ENCODE measurements at places on chromosomes 16 and 17.

DNA sequence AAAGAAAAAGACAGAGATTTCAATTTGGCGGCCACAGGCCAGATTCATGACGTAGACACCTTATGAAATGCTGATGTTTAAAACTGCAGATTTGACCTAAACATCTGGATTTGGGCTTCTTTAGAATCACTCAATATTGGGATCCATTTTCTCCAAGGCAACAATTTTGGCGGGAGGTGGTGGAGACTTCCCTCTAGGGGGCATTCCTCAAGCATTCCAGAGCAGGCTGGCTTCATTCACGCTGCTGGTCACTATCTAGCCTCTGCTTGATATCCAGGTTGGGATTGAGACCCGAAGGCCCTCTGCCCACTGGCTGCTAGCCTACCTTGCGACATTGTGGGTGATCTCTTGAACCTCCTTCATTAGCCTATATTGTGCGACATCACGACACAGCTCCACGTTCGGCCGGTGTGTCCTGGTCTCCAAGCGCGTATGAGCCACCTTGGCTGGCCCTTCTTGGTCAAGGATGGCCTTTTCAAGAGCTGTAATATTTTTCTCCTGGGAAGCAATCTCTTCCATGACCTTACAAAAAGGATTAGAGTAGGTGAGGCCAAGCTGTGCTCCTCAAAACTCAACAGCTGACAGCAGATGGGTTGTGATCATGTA, 24.5 kb downstream of the FBXO39 start:
- no peak for DNase-seq

DNA sequence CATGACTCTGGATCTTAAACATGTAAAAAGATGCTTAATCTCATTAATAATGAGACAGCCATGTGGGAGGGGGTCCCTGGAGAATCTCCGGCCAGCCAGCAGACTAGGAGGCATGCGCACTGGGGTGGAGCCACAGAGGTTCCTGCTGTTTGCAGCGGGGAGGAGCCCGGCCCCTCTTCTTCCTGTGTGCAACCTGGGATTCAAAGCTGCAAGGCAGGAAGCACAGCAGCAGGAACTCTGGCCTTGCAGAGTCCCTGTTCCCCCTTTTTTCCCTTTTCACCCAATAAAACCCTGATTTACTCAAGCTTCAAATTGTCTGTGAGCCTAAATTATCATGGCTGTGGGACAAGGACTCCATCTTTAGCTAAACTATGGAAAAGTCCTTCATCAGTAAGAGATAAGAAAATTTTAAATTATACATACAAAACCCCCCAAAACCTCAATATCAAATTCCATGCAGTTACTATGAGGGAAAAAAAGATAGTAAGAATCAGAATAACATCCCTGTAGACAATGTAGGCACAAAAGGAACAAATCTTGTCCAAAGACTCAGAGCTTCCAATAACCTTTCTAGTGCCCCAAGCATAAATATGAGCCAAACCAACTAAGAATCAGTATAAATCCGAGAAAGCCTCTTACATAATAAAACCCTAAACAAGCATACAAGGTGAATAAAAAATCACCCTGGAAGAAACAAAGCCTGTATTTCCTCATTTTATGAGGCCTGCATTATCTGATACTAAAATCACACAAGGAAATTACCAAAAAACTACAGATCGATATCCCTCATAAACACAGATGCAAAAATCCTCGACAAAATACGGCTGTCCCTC, 12.1 kb downstream of the CFDP1 start:
- DNase-seq, result peak; percentile 60

DNA sequence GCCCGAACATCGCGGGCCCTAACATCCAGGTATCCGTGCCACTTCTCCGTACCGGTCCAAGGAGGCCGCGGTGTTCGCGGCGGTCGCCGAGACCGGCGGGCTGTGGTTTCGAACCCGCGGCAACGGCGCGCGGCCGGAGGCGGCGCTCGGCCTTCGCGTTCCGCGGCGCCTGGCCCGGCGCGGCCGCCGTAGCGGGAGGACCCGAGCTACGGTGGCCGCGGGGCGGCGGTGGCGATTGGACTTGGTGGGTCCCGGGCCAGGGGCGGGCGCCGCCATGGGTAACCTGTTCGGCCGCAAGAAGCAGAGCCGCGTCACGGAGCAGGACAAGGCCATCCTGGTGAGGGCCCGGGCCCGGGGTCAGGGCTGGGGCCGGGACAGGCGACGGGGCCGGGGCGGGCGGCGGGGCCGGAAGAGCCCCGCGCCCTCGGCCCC, at the start of gene CHMP6:
Gene CHMP6, plus strand, starts transcription at position 197 of the 432 bp plus-strand sequence. Its CDS starts 78 bp downstream, at position 275.
- peak; percentile 71 for DNase-seq

DNA sequence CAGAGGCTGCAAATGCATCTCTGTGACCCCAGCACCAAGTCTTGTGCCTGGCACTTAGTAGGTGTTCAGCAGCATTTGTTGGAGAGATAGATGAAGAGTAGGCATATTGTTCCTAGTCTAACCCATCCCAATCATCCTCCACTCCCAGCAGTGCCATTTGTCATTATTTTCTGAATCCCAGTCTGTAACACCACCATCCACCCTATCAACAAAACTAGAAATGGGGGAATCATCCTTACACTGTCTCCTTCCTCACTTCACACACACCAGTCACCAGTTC, 95.9 kb upstream of the TBX2 start:
- DNase-seq, result no peak

DNA sequence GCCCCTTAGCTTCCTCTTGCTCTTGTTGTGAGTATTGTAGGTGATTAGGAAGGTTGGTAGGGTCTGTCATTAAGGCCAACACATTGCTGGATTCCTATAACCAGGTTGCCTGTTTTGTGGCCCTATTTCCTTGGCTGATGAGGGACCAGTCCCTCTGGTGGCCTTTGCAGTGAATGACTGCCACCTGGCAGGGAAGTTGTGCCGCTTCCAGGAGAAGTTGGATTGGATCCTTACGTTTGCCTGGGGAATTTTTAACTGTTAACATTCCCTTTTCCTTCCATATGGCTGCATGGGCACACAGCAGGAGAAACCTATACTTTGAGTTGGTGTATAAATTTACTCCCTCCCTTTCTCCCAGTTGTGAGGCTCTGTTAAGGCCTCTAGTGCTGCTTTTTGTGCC, 32.4 kb downstream of the LCMT1 start:
- DNase-seq, result no peak

- no peak for DNase-seq
Measured at GRCh38 chr16:80656711-80657150, 115.9 kb downstream of the DYNLRB2 start.

- no peak for DNase-seq
Measured at GRCh38 chr17:51673070-51673469, 412.7 kb downstream of the UTP18 start.

DNA sequence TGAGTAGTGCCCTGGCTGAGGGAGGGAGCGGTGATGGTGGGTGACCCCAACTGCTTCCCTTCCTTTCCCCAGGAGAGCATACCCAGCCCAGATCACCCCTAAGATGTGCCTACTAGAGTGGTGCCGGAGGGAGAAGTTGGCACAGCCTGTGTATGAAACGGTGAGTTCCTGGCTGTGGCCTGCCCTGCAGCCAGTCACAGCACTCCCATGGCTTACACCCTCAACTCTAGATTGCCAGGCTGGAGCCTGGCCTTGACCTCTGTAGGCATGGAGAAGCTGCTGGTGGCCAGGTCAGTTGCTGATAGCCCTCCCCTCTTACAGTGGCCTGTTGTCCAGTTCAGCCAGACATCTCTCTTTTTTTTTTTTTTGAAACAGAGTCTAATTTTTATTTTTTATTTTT, 8.6 kb upstream of the NFATC3 start:
- DNase-seq, result no peak

GRCh38 chr16:90070440-90070839, 6.7 kb downstream of the PRDM7 start:
- DNase-seq, result no peak

- peak; percentile 26 for DNase-seq
Measured at GRCh38 chr16:23724096-23724784, 11.2 kb upstream of the ERN2 start.

DNA sequence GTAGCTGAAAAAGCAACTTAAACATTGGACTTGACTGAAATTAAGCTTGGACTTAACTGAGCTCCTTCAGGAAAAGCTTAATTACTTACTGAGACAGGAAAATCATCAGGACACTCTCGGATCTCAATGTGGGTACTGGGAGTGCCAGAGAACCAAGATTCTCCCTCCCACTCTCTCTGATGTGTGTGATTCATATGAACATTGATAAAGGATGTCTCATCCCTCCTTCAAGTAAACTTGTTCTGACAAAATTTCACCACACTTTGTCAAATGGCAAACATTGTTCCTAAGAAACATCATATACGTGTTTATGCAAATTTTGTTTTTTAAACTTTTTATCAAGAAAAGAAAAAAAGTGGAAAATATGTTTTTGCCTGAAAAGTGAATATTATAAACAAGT, 4.1 kb upstream of the SLFN5 start:
- peak; percentile 84 for DNase-seq

DNA sequence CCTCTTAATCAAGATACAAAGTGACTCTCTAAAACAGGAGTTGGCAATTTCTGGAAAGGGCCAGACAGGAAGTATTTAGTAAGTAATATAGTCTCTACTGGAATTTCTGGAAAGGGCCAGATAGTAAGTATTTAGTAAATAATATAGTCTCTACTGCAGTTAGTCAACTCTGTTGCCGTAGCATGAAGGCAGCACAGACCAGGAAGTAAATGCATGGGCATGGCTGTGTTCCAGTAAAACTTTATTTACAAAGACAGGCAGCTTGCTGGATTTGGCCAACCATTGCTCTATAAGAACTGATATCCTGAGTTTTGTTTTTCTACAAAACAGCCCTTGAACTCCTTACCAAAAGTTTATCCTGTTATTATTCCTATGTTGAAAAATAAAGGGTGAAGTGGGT, 16.9 kb downstream of the LDAF1 start:
- DNase-seq, result no peak

DNA sequence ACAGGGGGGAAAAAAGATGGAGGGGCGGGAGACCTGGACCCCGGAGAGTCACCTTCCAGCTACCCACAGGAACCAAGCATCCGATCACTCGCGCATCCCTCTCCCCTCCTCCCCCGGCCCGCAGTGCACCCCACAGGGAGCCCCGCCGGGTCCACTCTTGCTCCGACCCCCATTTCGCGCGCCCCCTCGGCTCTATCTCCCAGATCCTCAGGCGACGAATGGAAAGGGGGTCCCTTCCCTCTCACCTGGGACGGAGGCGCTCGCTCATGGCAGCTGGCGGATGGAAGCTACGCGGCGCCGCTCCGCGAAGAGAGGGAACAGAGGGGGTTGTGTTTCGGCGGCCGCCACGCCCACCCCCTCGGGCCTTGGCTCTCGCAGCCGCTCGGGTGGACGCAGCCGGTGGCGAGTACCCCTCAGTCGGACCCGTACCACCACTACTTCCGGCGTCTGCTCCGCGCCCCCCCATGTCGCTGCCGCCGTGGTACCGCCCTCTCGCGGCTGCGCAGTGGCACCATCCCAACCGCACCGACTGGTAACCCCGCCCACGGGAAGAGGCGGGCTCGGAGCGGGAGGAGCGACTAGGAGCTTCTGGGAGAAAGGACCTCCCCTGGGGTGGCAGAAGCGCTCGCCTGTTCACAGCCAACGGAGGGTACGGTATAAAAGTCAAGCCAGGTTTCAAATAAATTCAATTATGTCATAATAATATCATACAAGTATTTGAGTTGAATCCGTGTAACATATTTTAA, 29.7 kb downstream of the CPSF4L start:
- peak; percentile 93 for DNase-seq

- peak; percentile 79 for DNase-seq
Measured at GRCh38 chr17:37301288-37301687, 74.5 kb upstream of the C17orf78 start.

- no peak for DNase-seq
Measured at GRCh38 chr17:10748531-10749181, 18.8 kb upstream of the TMEM220 start.

DNA sequence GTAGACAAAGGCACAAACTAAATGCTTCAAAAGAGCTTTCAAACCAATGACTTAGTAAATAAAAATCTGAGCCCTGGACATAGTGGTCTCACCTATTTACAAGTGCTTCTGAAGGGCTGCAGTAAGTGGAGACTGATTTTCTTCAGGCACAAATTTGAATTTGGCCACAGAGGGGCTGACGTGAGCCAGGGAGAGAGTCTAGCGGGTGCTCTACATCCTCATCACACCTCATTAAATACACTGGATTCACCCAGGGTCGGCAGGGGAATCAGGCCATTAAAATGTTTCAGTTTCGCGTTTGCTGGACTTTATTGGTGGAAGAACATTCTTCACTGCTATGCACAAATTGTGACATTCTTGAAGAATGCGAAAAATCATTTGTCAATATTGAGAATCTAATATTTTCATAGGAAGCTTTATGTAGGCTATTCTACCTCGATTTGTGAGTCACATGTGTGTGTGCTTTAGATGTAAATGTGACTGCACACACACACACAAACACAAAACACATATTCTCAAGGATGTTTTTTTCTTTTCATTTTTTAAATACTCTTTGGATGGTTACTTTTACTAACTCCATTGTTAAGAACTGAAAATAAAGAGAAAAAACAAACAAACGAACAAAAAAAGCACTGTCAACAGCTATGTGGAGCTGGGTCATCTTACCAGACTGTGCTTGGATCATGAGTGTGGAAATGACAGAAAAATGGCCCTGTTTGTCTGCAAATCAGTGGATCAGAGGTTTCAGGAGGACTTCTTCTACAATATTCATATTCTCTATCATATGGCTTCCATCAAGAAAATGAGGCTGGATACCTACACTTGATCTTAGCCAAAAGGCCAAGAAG, 58.9 kb downstream of the CDH11 start:
- no peak for DNase-seq

DNA sequence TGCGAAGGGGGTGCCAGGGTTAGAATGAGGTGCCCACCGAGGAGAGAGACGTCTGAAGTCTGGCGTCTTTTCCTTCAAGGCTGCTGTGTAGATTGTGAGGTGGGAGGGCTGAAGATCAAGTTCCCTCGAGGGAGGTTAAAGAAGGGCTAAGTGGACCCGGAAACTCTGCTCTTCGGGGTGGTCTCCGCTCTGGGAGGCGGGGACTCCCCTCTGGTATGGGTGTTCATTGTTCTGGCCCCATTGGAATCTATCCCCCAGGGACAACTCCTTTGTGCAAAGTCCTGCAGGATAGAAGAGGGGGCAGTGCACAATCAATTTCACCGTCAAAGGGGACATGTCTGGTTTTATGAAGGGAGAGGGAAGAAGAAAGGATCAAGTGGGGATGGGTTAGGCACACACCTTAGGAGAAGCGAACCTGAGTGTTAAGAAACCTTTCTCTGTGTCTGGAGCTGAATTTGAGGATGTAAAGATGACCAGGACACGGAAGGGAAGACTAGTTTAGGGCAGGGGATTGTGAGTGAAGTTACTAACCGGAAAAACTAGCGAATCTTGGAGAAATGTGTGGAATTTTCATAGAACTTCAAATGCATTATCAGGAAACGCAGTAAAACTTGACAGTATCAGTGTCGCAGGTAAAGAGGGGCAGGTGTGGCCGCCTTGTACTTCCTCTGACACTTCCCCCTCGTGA, 809 bp upstream of the RAB34 start:
- peak; percentile 14 for DNase-seq

- DNase-seq, result no peak
Measured at GRCh38 chr16:2819179-2819938, 2.3 kb downstream of the PRSS21 start.
